Activated T-helper 2 cell treated with anti-CD3 and anti-CD28 coated beads, Interferon-gamma antibody, Interleukin-2, Interleukin-4, amounts not matched to agents 10 μg/mL and 5 μg/mL and 100 μg/mL, durations not matched to agents 14 hours and 24 hours and 36 hours (primary cell): ENCODE measurements at places on chromosomes 12 and 14.

DNA sequence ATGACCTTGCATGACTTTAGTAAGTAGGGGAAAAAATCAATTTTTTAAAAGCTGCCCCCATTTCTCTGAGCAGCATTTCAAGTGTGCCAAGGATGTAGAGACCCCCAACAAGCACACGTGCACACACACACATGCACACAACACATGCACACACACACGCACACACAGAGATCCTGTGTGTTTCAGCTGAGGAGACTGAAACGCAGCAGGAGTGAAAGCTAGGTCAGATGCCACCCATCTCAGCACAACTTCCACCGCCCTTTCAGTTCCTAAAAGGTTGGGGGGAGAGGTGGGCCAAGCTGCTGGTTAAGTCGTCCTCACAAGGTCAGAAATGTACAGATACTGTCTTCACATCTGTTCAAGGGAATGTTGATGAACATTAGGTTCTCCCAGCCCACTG, 13.9 kb downstream of the MYL2 start:
- H3K4me1 ChIP-seq, result peaks cover 2% of the 10 kb centered on the region
- peaks cover 3% of the 10 kb centered on the region for H3K27me3 ChIP-seq

GRCh38 chr12:3630111-3630510, 122.8 kb downstream of the CRACR2A start:
- DNase-seq, result no peak
- peaks cover 37% of the 10 kb centered on the region for H3K36me3 ChIP-seq
- H3K4me1 ChIP-seq, result peaks cover 13% of the 10 kb centered on the region
- H3K27me3 ChIP-seq, result no peaks in the 10 kb centered on the region

DNA sequence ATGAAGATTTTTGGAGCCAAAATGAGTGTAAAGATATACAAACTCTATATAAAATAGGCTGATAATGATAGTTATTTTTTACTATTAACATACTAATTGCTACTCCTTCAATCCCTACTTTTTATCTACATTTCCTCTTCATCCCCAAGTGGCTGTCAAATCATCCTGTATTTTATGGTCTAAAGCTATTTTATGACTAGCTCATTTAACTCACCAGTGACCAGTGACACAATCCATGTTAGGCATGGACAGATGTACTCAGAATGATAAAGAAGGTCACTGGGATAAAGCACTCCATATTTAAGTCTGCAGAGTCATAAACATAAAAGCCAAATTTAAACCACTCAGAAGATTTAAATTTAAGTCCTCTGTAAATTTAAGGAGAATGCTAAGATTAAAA, 183.0 kb downstream of the MED13L start:
- no peaks in the 10 kb centered on the region for H3K27me3 ChIP-seq
- no peak overlapping the region for H3K27ac ChIP-seq
- H3K4me3 ChIP-seq, result no peak overlapping the region
- peaks cover 25% of the 10 kb centered on the region for H3K36me3 ChIP-seq
- peaks cover 22% of the 10 kb centered on the region for H3K4me1 ChIP-seq

DNA sequence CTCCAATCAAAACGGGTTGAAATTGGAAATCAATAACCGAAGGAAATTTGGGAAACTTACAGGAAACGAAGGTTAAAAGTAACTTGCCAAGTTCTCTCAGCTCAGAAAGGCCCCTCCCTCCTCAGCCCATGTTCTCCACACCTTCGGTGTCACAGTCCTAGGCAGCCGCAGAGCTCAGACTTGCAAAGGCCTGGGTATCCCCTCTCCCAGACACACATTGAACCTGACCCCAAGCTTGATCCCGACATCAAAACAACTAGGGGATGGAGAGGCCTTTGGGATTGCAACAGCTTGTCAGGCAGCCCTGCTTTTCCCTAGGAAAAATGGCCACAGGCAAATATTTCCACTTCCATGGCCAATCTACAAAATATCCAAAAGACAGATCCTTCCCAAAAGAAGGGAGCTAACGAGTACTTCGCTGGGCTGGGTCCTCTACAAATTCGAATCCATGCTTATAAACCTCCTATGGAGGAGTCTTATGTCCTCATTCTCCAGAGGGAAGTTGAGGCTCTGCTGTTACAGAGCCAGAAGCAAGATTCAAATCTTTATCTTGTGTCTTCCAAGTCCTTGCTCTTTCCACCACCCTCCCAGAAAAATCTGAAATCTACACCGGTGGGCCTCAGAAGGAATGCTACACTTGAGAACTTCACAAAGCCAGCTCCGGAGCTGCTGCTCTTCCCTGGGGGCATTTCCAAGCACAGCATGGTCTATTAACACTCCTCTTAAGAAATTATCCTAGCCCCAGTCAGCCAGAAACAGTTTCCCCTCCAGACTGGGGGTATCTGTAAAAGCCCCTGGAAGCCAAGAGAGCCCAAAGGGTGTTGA, 35.7 kb upstream of the PNMA1 start:
- H3K27ac ChIP-seq, result peak overlapping the region; percentile 12
- H3K27me3 ChIP-seq, result no peaks in the 10 kb centered on the region
- peaks cover 20% of the 10 kb centered on the region for H3K36me3 ChIP-seq
- no peak for DNase-seq
- H3K4me1 ChIP-seq, result peaks cover 88% of the 10 kb centered on the region

DNA sequence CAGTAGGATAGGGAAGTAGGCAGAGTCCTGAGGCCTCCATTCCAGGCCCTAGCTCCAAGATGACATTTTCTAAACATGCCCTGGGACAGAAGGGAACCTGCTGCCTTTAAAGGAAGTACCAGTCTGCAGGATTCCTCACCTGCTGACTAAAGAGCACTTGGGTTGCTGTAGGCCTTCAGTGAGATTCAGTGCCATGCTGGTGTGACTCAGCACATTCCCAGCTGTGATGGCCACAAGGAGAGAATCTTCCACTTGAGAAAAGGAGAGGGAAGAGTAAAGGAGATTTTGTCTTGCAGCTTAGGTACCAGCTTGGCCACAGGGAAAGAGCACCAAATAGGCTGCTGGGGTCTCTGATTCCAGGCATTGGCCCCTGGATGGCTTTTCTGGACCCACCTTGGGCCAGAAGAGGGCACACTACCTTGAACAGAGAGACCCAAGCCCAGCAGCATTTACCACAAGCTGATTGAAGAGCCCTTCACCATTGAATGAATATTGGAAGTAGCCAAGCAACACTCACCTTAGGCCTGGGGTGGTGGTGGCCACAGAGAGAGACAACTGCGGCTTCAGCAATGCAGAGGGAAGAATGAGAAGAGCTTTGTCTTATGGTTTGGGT, 498.3 kb downstream of the KCNH5 start:
- no peaks in the 10 kb centered on the region for H3K27me3 ChIP-seq
- H3K27ac ChIP-seq, result no peak overlapping the region
- no peaks in the 10 kb centered on the region for H3K36me3 ChIP-seq
- no peaks in the 10 kb centered on the region for H3K4me1 ChIP-seq

- peaks cover 7% of the 10 kb centered on the region for H3K4me1 ChIP-seq
- peaks cover 43% of the 10 kb centered on the region for H3K27me3 ChIP-seq
- H3K36me3 ChIP-seq, result no peaks in the 10 kb centered on the region
- no peak overlapping the region for H3K27ac ChIP-seq
- DNase-seq, result no peak
- H3K4me3 ChIP-seq, result no peak overlapping the region
Measured at GRCh38 chr12:6280053-6280469, 30.4 kb upstream of the PLEKHG6 start.

DNA sequence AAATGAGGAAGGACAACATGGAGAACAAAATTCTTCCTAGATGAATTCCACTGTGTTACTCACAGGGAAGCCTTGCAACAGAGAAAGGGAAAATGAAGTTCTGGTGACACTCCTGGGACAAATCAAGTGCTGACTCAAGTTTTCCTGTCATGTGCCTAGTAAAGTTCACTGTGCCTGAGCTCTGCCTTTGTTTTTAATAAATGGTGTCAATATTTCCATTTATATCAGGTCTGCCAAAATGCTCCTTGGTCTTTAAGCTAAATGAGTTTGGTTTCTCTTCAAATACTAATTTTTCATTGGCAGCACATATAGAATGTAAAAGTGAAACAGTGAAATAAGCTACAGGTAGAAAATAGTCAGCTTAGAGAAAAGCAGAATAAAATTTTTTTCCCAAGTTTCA, 33.0 kb downstream of the HIGD1C start:
- peaks cover 29% of the 10 kb centered on the region for H3K4me1 ChIP-seq
- no peak overlapping the region for H3K4me3 ChIP-seq
- H3K27me3 ChIP-seq, result no peaks in the 10 kb centered on the region
- no peak for DNase-seq
- H3K27ac ChIP-seq, result peak overlapping the region; percentile 12

GRCh38 chr14:24416932-24417619, 12.4 kb downstream of the CBLN3 start:
- no peak overlapping the region for H3K4me3 ChIP-seq
- no peaks in the 10 kb centered on the region for H3K4me1 ChIP-seq
- DNase-seq, result no peak
- no peak overlapping the region for H3K27ac ChIP-seq
- no peaks in the 10 kb centered on the region for H3K36me3 ChIP-seq

GRCh38 chr14:99232714-99233214, 39.2 kb downstream of the BCL11B start:
- H3K4me1 ChIP-seq, result peaks cover 85% of the 10 kb centered on the region
- peaks cover 35% of the 10 kb centered on the region for H3K36me3 ChIP-seq
- no peaks in the 10 kb centered on the region for H3K27me3 ChIP-seq
- DNase-seq, result no peak
- H3K4me3 ChIP-seq, result peak overlapping the region; percentile 67

DNA sequence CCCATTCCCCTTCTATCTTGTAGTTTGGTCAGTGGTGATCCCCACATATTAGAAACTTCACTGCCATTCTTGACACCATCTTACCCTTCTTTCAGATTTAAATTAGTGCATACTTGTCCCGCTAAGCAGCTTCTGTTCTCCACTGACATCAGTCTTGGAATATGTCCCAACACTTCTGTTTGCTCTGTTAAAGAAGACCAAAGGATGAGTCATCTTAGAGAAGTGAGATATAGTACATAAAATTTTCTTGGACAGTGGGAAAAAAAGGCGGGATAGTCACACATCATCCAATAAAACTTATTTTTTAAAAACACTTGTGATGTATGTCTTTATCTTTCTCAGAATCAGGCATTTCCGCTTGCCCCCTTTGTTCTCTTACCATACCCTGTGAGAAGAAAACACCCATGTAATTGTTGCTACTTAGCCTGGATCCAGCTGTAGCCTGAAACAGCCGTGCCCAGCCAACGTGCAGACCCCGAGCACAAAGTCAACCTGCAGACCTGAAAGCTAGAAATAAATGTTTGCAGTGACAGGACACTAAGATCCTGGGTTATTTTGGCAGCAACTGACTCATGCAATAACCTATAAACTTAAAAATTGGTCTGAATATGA, 100.1 kb upstream of the PDE3A start:
- DNase-seq, result no peak
- no peaks in the 10 kb centered on the region for H3K27me3 ChIP-seq
- H3K4me3 ChIP-seq, result no peak overlapping the region
- H3K4me1 ChIP-seq, result no peaks in the 10 kb centered on the region
- H3K27ac ChIP-seq, result no peak overlapping the region
- H3K36me3 ChIP-seq, result no peaks in the 10 kb centered on the region

- peaks cover 3% of the 10 kb centered on the region for H3K4me1 ChIP-seq
- H3K4me3 ChIP-seq, result no peak overlapping the region
- no peaks in the 10 kb centered on the region for H3K27me3 ChIP-seq
- no peak overlapping the region for H3K27ac ChIP-seq
Measured at GRCh38 chr12:54225666-54226065, 36.9 kb upstream of the SMUG1 start.
